Uterus (tissue), 4 donors: ENCODE measurements at places on chromosomes 2 and 18. TPM values are rescaled to one million over a fixed set of nuclear protein-coding genes. Genes with fewer than 3 reads are reported as not detected.

DNA sequence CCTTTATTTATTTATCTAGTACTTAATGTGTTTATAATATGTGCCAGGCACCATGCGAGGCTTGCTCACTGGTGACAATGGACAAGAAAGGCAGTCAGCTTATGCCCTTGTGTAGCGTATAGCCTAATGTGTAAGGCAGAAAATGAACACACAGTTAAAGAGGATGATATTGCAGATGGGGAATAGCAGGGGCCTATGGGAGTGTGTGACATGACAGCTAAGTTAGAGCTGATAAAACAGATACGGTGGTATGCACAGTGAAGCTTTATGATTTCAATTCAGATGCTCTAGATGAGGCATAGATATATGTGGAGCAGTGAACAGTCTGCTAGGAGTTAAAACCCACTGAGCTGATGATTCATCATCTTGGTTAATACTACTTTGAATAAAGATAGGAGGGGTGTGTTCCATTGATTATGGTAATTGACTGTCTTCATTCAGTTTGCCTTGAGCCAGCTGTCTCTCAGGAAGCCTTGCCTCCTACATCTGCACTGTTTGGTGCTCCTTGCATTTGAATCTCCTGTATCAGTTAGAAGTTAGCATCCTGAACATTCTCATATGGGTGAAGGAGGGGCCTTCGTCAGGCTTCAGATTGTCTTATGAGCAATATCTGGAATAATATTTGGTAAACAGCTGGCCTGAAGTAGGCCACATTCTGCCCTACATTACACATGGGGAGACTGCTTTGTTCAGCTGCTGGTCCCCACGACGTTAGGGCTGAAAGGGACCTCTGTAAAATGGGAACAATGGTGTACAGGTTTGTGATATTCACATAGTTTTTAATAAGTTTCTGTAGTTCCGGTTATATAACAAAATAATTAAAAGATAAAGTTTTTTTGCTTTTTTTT lies 13.2 kb downstream of the MAP4K4 start:
- no peak overlapping the region for H3K4me3 ChIP-seq
- no peaks in the 10 kb centered on the region for H3K27me3 ChIP-seq
- H3K27ac ChIP-seq, result no peak overlapping the region

- H3K27ac ChIP-seq, result no peak overlapping the region
- H3K4me1 ChIP-seq, result no peaks in the 10 kb centered on the region
- no peak overlapping the region for H3K4me3 ChIP-seq
- no peaks in the 10 kb centered on the region for H3K27me3 ChIP-seq
Observed at GRCh38 chr2:135936524-135936923, 48.9 kb downstream of the DARS1 start.

DNA sequence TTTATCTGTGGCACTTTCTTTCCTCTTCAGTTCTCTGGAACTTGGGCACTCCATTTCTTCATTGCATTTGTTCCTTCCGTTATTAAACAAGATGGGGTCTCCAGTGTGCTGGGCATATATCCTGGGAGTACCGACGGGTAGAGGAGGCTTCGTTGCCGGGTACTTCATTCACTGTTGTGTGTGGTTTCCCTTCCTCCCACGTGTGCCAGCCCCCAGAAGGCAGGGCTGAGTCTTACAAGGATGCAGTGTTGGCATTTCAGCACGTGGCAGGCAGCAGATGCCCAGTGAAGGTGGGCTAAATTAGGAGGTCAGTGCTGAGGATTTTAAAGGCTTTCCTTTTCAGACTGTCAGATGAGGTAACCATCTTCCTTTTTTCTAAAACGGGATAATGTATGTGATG lies 58.6 kb downstream of the MGAT5 start:
- H3K36me3 ChIP-seq, result no peaks in the 10 kb centered on the region
- H3K27me3 ChIP-seq, result no peaks in the 10 kb centered on the region
- no peak for DNase-seq
- H3K4me3 ChIP-seq, result no peak overlapping the region
- no peak overlapping the region for H3K27ac ChIP-seq

GRCh38 chr2:118089139-118089800 lies 999 bp downstream of the INSIG2 start:
- no peaks in the 10 kb centered on the region for H3K36me3 ChIP-seq
- H3K27ac ChIP-seq, result peak overlapping the region; percentile 60
- peak overlapping the region; percentile 63 for H3K4me3 ChIP-seq
- peaks cover 4% of the 10 kb centered on the region for H3K4me1 ChIP-seq

GRCh38 chr2:3557639-3558204 lies 411 bp downstream of the RNASEH1 start:
- H3K36me3 ChIP-seq, result no peaks in the 10 kb centered on the region
- H3K4me1 ChIP-seq, result no peaks in the 10 kb centered on the region
- no peaks in the 10 kb centered on the region for H3K27me3 ChIP-seq
- DNase-seq, result no peak
- peak overlapping the region; percentile 98 for H3K4me3 ChIP-seq

- H3K27ac ChIP-seq, result no peak overlapping the region
- no peaks in the 10 kb centered on the region for H3K4me1 ChIP-seq
- no peak for DNase-seq
- no peak overlapping the region for H3K4me3 ChIP-seq
- no peaks in the 10 kb centered on the region for H3K36me3 ChIP-seq
- H3K27me3 ChIP-seq, result no peaks in the 10 kb centered on the region
Observed at GRCh38 chr18:35174093-35174731, 66.6 kb upstream of the ZNF397 start.

GRCh38 chr2:104433657-104434056 lies 420.3 kb upstream of the POU3F3 start:
- no peak overlapping the region for H3K4me3 ChIP-seq
- no peaks in the 10 kb centered on the region for H3K4me1 ChIP-seq
- no peak for DNase-seq
- H3K27me3 ChIP-seq, result peaks cover 3% of the 10 kb centered on the region

DNA sequence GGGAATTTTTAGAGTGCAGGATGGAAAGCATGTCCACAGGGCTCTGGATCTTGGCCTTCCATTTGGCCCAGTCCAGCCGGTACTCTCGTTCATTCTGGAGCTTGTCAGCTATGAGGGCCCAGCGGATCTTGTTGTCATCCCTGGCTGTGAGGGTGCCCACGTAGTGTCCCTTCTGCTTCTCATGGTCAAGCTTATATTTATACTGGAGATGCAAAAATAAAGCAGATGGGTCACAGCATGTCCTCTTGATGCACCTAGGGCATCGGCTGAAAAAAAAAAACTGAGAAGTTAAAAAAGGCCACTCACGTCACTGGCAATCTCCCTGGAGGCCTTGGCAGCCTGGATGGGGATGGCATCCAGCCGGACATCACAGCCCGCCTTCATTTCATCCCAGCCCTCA lies 160.5 kb downstream of the RIF1 start:
- H3K4me1 ChIP-seq, result no peaks in the 10 kb centered on the region
- H3K27ac ChIP-seq, result no peak overlapping the region
- no peaks in the 10 kb centered on the region for H3K27me3 ChIP-seq

DNA sequence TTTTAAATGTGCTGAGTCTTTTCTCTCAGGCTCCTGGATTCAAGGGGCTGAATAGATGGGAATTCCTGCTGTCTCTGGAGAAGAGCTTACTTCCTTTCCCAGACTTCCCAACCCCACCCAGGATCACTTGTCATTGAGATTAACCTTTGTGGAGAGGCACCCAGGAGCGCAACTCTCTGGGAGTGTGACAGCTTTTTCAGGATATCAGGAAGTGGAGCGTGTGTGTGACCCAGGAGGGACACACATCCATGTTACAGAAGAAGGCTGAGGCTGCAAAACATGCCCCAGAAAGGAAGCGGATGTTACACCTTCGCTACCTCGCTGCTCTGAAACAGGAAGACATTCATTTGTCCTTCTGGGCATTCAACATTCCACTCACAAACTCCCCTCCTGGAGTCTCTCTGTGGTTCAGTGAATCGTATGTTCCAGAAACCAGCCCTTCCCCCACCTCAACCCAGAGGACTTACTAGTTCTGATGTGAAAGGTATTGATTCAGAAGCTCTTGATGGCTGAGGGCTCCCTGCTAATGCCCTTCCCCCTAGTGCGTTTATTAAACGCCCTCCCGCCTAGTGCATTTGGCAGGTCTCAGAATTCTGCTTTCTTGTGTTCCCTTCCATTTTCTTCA lies 523.9 kb downstream of the TNS1 start:
- no peaks in the 10 kb centered on the region for H3K36me3 ChIP-seq
- H3K27ac ChIP-seq, result no peak overlapping the region
- DNase-seq, result no peak
- no peaks in the 10 kb centered on the region for H3K27me3 ChIP-seq

GRCh38 chr2:228103379-228103778 lies 78.1 kb downstream of the SPHKAP start:
- no peaks in the 10 kb centered on the region for H3K27me3 ChIP-seq
- H3K27ac ChIP-seq, result no peak overlapping the region
- no peaks in the 10 kb centered on the region for H3K4me1 ChIP-seq
- H3K36me3 ChIP-seq, result no peaks in the 10 kb centered on the region
- no peak for DNase-seq
- H3K4me3 ChIP-seq, result no peak overlapping the region

DNA sequence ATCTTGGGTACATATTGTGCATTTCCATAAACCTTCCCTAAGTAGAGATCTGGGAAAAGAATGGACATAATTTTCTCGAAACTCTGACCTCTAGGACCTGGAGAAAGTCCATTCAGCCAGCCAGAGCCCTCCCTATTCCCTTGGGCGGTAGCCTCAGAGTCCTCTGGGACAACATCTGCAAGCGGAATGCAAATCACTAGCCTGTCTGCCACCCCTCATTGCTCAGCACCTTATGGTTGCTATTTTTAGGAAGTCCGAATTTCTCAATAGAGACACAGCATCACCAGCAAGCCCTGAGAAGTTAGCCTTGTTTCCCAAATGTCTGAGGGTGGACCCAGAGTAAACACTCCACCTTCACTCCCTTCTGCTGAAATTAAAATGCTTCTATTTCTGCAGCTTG lies 17.6 kb upstream of the CD28 start:
- DNase-seq, result peak; percentile 43
- no peaks in the 10 kb centered on the region for H3K4me1 ChIP-seq
- H3K27me3 ChIP-seq, result no peaks in the 10 kb centered on the region
- no peak overlapping the region for H3K4me3 ChIP-seq
- H3K27ac ChIP-seq, result no peak overlapping the region
- no peaks in the 10 kb centered on the region for H3K36me3 ChIP-seq

- H3K4me1 ChIP-seq, result no peaks in the 10 kb centered on the region
- no peak overlapping the region for H3K27ac ChIP-seq
- H3K36me3 ChIP-seq, result no peaks in the 10 kb centered on the region
- DNase-seq, result no peak
- no peaks in the 10 kb centered on the region for H3K27me3 ChIP-seq
- no peak overlapping the region for H3K4me3 ChIP-seq
Observed at GRCh38 chr18:51878724-51879123, 461.3 kb upstream of the DCC start.

DNA sequence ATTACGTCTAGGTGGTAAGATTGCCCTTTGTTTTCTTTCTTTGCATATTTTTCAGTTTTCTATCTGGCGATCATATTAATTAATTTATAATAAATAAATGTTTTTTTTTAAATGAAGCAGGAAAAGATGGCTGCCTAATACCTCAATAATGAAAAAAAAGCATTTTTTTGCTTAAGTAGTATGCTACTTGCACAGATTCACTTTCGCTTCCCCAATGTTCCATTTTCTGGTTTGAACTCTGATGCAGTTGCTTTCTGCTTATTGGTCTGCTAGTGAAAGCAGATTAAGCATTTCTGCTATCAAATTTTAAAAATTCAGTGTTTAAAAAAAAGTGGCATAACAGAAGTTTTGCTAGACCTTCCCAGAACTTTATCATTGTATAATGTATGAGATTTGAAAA lies 11.9 kb upstream of the TMEM182 start:
- no peak for DNase-seq
- H3K36me3 ChIP-seq, result peaks cover 2% of the 10 kb centered on the region
- no peak overlapping the region for H3K27ac ChIP-seq

DNA sequence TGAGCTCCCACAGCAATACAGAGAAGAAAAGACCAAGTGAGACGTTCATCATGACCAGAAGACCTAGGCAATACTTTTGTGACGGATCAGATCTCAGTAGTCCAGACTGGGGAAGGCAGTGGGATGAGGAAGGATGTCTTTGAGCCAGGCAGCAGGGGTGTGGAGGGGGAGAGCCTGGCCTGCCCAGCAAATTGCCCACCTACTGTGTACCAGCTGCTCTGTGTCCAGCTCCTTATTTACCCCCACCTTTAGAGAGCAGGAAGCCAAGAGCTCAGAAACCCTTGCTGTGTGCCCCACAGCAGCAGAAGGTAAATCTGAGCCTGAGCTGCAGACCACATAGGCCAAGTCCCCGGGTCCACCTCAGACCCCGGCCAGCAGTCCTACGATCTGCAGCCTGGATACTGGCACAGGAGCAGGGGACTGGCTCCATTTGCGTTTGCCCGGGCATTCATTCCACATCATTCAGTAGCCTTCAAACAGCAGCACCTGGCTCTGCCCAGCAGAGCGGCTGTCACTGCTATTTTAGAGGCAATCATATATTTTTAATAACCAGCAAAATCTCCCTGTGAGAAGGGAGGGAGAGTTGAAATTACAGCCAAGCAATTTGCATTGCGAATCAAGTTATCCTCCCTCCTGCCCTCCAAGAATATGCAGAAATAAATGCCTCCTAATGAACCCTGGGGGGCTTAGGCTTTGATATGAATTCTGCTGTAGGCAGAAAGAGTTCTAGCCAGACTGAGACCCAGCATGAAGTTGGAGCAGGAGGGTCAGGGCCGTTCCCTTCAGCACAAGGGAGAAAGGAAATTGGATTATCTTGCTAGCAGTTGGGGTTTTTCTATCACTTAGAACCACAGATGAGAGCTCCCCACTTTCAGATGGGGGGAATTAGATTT lies 110.0 kb upstream of the FZD7 start:
- H3K27me3 ChIP-seq, result no peaks in the 10 kb centered on the region
- no peak for DNase-seq
- no peak overlapping the region for H3K27ac ChIP-seq
- H3K36me3 ChIP-seq, result no peaks in the 10 kb centered on the region
- H3K4me3 ChIP-seq, result no peak overlapping the region

GRCh38 chr2:205276116-205276777 lies 406.1 kb upstream of the NRP2 start:
- no peaks in the 10 kb centered on the region for H3K4me1 ChIP-seq
- no peak overlapping the region for H3K4me3 ChIP-seq
- DNase-seq, result no peak

- DNase-seq, result no peak
- H3K4me3 ChIP-seq, result no peak overlapping the region
- H3K4me1 ChIP-seq, result no peaks in the 10 kb centered on the region
- H3K27me3 ChIP-seq, result no peaks in the 10 kb centered on the region
- H3K27ac ChIP-seq, result no peak overlapping the region
Observed at GRCh38 chr2:148513427-148513826, 131.1 kb upstream of the EPC2 start.

The FBXO41 gene
- 1.7 TPM for total RNA-seq

The C2orf78 gene
- not detected for total RNA-seq

The PPIL3 gene
- total RNA-seq, result 76.8 TPM

The ESPNL gene
- not detected for total RNA-seq

The CNDP1 gene
- 1.0 TPM for total RNA-seq

The MRPS5 gene
- 50.3 TPM for total RNA-seq

The CDH20 gene
- not detected for total RNA-seq

The ROCK2 gene
- total RNA-seq, result 124 TPM

The KIF3C gene
- total RNA-seq, result 9.5 TPM

The RTP5 gene
- not detected for total RNA-seq

The TPO gene
- not detected for total RNA-seq

The SLC9A4 gene
- total RNA-seq, result not detected

The SKOR2 gene
- total RNA-seq, result not detected

The FBXO36 gene
- total RNA-seq, result 8.2 TPM

The AGPS gene
- total RNA-seq, result 30.0 TPM

The DTNA gene
- 52.4 TPM for total RNA-seq

The NPHP1 gene
- total RNA-seq, result 9.7 TPM
